ENCODE measurements at places on chromosomes 6 and 20. TPM values are rescaled to one million over a fixed set of nuclear protein-coding genes. Genes with fewer than 3 reads are reported as not detected.

GRCh38 chr20:46420878-46421277 is 14.5 kb upstream of the ELMO2 start:
- DNase-seq = no peak

GRCh38 chr20:38202153-38202981 is 37.3 kb upstream of the TGM2 start:
- DNase-seq = no peak

DNA sequence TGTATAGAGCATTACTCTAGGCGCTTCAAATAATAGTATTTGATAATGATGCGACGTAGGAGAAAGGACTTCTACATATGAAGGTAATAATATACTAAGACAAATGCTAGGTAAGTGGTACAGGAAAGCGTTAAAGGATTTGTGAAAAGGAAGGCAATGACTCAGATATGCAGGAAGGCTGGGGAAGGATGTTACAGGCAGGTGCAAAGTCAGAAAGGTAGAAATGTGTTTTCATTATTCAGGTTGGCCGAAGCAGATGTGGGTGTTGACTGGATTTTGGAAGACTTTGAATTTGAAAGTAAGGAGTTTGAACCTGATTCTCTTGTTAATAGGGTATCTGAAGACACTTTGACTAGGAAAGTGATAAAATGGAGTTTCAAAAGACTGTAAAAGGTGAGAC is 51.0 kb downstream of the STK4 start:
- no peak for DNase-seq

DNA sequence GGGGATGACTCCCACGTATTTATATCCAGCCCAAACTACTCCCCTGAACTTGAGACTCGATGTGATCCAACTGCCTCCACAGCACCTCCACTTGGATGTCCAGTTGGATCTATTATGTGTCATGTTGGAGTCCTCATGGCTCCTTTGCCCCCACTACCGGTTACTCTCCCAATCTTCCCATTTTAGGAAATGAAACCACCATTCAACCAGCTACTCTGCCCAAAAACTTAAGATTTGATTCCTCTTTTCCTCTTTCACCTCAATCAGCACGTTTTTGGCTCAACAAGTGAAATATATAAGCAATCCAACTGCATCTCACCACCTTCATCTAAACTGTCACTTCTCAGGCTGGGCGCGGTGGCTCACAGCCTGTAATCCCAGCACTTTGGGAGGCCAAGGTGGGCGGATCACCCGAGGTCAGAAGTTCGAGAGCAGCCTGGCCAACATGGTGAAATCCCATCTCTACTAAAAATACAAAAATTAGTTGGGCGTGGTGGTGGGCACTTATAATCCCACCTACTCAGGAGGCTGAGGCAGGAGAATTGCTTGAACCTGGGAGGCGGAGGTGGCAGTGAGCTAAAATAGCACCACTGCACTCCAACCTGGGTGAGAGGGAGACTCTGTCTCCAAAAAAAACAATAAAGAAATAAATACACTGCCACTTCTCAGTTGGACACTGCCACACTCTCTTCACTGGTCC is 3.4 kb downstream of the AHCY start:
- DNase-seq = no peak

DNA sequence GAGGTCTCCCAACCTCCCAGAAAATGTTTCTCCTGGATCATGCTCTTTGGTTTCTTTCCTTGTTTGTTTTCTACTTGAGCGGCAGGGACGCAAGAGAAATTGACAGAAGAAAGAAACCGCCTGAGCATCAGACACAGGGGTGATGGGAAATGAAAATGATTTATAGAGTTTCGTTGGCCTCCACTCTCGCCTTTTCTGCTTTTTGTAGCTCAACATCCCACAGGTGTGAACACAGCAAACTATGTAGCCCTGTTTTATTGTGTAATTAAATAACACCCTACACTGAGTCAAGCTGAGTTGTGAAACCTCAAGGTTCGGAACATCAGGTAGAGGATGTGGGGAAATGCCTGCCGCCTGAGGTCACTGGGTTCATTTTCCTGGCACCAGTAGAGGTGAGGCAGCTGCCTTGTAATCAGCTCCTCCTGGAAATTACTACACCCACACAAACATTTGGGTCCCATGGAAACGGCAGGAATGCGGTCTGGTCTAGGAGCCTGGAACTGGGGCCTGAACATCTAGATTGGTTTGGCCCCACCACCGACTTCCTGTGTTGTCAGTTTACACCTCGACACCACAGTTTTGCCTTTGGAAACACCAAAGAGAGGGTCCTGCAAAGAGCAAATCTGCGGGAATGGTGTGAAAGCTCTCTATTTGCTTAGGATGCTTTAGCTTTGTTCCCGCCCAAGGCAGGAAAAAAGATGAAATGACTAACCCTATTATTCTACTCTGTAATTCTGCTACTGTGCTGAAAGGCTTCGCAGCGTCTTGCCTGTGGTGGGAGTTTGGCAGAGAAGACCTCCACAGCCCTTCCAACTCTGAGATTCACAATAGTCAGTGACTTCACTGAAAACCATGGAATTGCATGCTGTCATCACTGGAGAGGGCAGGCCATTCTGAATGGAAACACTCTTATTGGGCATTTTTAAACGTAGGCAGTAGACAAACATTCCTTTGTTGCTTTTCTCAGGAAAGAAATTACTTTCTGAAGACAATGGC is 53.0 kb downstream of the ADAT2 start:
- peak; percentile 78 for DNase-seq

The CST2 gene
- total RNA-seq = not detected

GRCh38 chr20:40499391-40499790 is 189.6 kb downstream of the MAFB start:
- DNase-seq = no peak

The TFAP2A gene
- total RNA-seq = 0.20 TPM

DNA sequence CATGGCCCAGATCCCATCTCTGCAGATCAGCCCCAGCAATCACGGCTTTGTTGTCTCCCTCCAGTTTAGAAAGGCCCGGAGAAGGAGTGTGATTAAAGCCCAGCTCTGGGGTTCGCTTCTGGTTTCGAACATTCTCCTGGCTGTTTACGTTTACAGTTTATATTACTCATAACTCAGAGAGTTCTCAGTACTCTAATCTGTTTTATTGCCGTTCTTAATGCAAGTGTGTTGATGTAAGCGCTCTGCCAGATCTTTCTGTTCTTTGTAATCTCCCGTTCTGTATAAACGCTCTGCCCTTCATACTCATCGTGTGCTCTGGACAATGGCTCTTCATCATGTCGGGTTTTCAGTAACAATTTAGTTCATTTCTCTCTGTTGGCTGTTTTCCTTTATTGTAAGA is 118.0 kb upstream of the PRND start:
- DNase-seq = no peak

The HINT3 gene
- total RNA-seq = 24.7 TPM

The PNLDC1 gene
- total RNA-seq = not detected

The DNPH1 gene
- total RNA-seq = 67.3 TPM

The ACTL10 gene
- total RNA-seq = 3.5 TPM

Data from left colon (tissue), 2 donors.